AG09309 (cell line): ENCODE measurements at places on chromosomes 5 and 9.

- DNase-seq = no peak
These were observed 19.9 kb upstream of the ERAP2 start for GRCh38 chr5:96856371-96856770.

DNA sequence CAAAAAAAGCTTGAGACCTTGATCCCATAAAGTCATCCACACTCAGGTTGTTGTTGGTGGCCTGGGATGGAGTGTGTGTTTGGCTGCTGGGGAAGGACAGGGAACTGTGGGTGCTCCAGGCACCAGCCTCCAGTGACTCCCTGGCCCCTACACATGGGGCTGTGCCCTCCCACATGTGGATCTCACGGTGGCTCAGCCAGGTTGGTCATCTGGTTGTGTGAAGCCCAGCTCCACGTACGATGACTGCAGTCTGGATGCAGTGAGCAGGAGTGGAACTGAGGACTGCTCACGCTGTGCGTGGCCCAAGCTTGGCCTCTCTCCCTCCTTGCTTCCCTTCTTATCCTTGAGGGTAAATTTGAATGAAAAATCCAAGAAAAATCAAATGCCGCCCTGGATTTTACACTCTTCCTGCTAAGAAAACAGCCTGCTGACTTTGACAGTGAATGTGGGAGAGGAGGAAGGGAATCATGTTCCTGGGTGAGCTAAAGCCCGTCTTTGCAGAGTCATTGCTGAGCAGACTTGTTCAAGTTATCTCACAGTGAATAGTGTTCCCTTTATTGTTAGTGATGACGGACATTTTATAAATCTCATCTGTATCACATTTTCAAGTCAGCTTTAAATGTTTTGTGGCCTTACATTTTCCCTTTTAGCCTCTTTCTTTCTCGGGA is 65.1 kb upstream of the CACNA1B start:
- no peak for DNase-seq

DNA sequence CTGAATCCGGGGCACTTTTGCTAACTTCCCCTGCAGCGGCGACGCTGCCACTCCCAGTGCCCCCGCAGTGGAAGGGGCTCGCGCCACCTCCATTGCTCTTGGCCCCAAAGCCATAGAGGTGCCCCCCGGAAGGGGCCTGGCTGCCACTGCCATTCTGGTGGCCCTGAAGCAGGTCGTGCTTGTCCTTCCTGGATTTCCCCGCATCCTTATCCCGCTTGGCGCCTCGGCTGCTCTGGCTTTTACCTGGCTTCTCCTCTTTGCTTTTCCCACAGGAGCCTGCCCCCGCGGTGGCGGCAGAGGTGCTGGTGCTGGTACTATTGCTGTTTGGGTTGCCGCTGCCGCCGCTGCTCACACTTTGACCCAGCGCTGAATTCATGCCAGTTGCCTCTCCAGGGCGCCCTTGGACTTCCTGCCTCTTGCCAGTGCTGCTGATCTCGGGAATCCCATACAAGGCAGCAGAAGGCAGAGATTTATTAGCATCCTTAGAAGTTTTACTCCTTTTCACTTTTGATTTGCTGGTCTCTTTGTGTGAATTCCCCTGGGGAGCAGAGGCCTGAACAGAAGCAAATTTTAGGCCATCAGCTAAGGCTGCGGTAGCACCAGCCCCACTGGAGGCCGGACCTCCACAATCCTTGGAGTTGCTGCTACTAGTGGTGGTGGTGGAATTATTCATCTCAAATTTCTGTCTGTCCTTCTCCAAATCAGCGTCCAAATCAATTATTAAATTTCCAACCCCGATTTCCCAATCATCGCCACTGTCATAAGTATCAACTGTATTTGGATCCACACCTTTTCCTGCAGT is 2.1 kb downstream of the ZNF608 start:
- no peak for DNase-seq

- DNase-seq = no peak
These were observed 28.8 kb downstream of the AK8 start for GRCh38 chr9:132849185-132849706.

DNA sequence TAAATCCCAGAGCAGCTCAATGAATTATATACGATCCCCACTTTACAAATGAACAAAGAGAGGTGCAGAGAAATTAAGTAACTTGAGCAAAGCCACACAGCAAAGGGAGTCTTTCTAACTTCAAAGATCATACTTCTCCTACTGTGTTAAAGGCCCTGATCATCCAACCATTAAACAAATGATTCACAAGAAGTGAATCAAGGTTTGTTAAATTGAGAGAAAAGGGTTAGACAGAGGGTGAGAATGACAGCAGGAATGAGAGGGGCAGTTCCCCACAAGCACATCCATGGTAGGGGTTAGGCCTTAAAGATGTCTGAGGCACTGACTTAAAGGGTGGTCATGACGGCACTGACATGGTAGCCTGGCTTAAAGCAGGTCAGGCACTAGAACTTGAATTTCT is 10.7 kb downstream of the IDNK start:
- DNase-seq = no peak

GRCh38 chr9:7777771-7778170 is 21.8 kb downstream of the DMAC1 start:
- no peak for DNase-seq

GRCh38 chr9:15882328-15882727 is 329.5 kb downstream of the CCDC171 start:
- DNase-seq = no peak

GRCh38 chr5:144800169-144800568 is 629.5 kb downstream of the KCTD16 start:
- DNase-seq = no peak

DNA sequence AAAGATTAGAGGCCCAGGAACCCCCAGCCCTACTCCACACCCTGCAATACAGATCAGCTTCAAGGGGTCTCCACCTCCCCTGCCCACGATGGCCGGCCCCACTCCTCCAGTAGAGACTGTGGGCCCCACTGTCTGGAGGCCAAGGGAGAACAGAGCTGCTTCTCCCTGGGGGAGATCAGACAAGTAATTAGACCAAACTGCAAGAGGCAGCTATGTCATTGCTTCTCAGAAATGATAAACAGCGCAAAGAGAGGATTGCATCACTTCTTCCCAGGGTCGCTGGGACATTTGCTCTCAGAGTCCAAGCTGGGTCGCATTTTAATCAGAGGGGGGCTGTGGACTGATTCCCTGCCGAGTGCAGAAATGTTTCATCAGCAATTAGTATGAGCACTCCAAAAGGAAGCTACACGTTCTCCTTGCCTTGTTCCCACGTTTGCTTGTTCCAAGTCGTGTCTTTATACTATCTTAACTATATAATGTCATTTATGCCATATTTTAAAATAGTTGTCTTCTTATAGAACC is 59.9 kb downstream of the ROPN1L start:
- DNase-seq = no peak

DNA sequence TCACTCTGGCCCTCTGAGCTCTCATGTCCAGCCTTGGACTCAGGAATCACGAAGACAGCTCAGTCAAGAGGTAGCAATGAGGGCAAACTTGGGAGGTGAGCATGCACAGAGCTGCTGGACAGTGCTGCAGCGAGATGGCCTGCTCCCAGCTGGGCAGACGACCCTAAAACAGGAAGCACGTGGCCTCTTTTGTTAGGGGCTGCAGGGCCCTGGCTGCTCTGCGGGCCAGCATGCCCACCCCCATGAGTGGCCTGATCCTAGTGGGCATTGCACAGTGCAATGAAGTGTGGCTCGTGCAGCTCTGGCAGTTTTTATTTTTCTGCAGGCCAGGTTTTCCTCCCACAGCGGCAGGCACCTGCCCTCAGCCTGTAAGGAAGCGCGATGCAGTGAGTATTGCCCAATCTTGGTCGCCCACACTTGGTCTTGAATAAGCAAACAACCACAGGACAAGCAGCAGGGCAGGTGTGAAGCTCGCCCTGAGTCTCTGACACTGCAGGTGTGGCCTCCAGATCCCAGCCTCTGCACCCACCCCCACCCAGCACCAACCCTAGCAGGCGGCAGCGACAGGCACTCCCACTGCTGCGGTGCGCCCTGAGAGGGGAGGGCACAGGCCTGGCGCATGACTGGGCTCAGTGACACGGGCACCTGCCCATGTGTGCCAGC is 60.8 kb downstream of the SEMA4D start:
- DNase-seq = no peak

DNA sequence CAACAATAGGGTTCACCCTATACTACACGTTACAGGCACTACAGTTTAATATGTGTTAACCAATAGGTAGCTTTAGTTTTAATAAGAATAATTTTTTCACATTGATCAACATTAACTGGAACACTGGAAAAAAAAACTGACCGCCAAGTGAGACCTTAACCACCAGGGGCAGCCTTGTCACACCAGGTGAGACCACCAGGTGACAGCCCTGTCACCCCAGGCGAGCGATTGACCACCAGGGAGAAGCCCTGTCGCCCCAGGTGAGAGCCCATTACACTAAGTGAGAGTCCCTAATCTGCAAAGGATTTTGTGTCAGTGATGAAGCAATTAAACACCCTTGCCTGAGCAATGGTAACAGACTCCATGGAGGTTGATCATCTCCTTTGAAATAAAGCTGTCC is 75.4 kb upstream of the SYK start:
- DNase-seq = no peak

DNA sequence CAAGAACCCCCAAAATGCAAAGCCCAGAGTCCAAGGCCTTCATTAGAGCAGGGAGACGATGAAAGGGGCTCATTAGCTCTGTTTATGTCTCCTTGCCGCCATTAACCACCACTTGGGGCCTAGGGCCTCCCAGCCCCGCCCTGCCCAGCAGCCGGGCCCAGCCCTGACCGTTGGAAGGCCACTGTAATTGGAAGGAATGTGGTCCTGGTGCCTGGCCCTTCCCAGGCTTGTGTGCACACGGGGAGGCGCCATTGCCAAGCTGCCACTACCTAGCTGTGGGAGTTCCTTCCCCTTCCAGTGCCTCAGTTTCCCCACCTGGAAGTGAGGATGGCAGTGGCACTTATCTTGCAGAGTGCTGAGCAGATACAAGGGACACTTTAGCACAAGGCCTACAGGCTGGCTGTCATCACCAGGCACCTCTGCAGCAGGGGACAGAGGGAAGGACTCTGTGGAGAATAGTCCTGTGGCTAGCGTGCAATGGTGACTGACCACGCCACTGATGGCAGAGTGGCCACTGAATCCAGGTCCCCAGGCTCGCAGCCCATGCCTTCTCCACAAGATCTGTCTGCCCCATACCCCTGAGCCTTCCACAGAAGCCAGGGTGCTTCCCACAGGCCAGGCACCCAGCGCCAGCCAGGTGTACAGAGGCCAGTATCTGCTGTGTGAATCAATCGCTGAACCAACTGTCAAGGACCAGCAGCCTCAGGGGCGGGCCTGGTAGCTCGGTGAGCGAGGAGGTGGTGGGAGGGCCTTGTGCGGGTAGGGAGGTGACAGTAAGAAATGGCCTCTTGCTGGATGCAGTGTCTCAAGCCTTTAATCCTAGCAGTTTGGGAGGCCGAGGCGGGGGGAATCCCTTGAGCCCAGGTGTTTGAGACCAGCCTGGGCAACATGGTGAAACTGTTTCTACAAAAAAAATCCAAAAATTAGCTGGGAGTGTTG is 20.8 kb downstream of the GBGT1 start:
- DNase-seq = no peak

- DNase-seq = no peak
These were observed 7.0 kb downstream of the NR3C1 start for GRCh38 chr5:143396353-143396940.

DNA sequence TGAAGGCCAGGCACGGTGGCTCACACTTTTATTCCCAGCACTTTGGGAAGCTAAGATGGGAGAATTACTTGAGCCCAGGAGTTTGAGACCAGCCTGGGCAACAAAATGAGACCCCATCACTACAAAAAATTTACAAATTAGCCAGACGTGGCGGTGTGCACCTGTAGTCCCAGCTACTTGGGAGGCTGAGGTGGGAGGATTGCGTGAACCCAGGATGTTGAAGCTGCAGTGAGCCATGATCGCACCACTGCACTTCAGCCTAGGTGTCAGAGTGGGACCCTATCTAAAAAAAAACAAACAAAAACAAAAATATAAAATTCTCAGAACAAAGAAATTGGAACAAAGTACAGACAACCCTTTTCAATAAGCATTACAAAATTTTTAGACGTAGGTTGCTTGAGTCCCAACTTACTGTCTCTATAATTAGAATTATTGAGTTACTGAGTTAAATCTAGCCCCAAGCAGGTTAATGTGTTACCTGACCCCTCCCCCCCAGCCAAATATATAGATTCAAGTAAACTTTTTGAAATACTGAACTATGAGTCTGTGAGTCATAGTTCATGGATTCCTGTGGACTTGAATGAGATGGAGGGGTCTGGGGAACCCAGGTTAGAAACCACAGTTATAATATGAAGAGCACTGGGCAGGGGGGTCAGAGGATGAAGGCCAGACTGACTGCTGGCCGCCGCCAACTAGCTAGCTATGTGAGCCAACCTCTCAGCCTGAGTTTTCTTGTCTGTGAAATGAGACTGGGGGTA is 173.1 kb downstream of the AOPEP start:
- DNase-seq = no peak

- DNase-seq = no peak
These were observed 19.8 kb upstream of the KCNV2 start for GRCh38 chr9:2697492-2697891.

DNA sequence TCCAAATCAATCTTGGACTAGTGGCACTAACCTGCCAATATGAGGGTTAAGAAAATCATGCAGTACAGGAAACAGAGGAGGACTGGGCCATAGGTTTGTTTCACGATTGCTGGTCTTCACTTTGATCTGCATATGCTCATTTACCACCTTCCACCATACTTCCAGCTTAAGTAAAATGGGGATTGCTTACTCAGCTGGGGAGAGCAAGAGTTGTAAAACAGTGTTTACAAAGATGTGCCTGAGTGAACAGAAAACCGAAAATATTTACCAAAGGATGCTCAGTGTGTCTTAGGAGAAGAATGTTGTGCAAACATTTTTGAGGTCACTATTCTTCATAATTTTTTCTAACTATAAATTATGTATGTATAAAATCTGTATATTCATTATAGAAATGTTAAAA is 65.1 kb upstream of the DNAH5 start:
- DNase-seq = no peak

GRCh38 chr5:163563880-163564279 is 58.5 kb downstream of the MAT2B start:
- DNase-seq = no peak

- no peak for DNase-seq
These were observed 70.5 kb downstream of the ST8SIA4 start for GRCh38 chr5:100832252-100833230.

DNA sequence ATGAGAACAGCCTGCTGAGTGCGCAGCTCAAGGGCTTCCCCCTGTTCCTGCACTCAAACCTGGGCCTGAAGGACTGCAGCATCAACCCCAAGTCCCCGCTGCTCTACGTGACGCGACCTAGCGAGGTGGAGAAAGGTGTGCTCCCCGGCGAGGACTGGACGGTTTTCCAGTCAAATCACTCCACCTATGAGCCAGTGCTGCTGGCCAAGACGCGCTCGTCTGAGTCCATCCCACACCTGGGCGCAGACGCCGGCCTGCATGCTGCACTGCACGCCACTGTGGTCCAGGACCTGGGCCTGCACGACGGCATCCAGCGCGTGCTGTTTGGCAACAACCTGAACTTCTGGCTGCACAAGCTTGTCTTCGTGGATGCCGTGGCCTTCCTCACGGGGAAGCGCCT is 19.9 kb downstream of the NDST1 start:
- no peak for DNase-seq

- DNase-seq = no peak
These were observed 91.6 kb upstream of the NR3C1 start for GRCh38 chr5:143495110-143495509.
